GM12865 (cell line): ENCODE measurements at places on chromosomes 2 and 18.

DNA sequence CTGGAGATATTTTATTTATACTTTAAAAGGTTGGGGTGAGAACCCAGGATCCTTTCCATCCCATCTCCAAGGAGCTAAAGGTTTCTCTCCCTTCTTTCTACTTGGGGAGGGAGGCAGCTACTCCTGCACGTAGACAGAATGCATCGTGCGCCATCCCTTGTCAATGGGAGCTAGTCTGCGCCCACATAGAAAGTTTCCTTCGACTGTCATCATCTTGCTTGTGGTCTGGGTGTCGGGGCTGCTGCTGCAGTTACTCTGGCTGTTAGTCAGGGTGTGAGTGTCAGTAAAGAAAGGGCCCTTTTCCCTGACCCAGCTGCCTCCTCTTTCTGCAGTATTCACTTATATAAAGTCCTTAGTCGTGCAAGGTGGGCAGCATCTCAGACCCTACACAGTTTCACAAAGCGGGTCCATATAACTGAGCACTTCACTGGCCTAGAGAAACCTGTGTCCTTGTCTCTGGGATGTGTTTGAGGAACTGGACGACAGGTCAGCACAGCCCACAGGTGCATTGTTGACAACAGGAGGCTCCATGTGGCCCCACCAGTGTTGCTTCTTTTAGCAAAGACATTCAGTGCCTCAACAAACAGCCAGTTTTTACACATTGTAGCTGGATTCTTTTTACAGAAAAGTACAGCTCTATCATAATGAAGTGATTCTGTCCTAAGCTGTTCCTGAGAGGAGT, 22.4 kb downstream of the NPAS2 start:
- no peak for DNase-seq

DNA sequence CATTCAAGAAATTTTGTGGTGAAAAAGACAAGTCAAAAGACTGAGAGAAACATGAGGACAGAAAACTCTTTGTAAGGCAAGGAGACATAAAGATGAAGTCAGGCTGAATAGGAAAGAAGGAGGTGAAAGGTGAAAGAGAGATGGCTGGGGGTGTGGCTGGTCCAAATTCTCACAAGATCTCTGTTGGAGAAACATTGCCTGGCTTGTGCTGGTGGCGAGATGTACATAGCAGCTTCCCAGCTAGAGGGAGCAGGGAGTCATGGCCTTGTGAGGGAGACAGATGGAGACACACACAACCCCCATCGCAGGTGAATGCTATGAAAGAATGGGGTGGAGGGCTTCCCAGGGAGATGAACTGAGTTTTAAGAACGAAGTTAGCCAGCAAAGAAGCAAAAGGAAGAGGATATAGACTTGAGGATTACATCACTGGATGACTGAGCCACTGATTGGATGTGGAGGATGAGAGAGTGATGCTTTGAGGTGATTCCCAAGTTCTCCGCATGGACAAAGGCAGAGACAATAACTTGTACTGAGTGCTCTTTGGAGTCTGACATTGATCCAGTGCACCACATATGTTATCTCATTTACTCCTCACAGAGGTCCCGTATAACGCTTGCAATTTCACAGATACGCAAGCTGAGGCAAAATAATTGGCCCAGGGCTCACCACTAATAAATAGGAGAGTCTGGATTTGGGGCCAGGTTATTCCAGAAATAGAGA, 3.7 kb upstream of the EMX1 start:
- no peak for DNase-seq

GRCh38 chr2:191341436-191341835, 96.2 kb downstream of the MYO1B start:
- DNase-seq, result no peak

GRCh38 chr18:8367217-8367988, 241.8 kb upstream of the RAB12 start:
- DNase-seq, result peak; percentile 7

GRCh38 chr2:134493797-134494196, 225.0 kb downstream of the TMEM163 start:
- DNase-seq, result no peak

DNA sequence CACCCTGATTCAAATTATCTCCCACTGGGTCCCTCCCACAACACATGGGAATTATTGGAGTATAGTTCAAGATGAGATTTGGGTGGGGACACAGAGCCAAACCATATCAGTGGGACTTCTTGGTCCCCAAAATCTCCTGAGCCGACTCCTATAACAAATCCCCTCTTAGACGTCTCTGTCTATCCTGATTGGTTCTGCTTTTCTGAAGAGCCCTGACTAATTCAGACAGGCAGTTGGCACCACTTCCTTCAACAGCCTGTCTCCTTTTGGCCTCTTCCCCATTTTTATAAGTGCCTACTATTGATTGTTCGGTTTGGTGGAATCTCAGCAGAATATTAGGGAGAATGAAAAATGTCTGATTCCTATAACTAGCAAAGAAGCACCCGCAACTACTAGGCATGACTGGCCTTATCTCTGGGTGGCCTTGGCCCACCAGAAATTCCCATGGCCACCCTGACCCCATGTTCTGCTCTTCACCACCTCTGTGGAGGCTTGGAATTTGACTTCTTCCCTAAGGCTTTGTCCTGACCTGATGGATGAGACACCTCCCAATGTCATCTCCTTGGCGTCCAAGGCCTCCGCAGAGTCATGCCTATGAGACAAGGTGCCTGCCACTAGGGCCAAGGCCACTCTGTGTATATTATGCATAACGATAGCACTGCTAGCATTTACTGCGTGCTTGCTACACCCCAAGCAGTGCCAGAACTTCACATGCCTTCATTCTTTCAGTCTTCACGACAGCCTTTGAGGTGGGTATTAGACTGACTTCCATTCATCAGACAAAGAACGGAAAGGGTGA, 218.9 kb upstream of the COPS8 start:
- DNase-seq, result no peak

DNA sequence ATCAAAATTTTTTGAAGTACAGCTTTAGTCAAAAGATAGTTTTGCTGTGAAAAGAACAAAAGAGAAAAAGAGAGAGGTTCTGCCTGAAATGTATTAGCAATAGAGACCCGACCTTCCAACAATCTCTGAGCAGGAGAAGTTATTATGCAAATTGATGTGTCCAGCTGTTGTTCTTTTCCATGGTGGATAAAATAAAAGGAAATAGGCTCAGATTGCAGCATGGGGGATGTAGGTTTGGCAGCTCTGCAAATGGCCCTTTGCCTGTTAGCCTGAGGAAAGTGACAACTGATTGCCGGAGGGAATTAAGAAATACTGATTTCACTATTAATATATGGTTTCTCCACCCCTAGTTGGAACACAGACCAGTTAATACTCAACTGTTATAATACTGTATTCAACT, 1283.2 kb upstream of the NXPH2 start:
- DNase-seq, result no peak

DNA sequence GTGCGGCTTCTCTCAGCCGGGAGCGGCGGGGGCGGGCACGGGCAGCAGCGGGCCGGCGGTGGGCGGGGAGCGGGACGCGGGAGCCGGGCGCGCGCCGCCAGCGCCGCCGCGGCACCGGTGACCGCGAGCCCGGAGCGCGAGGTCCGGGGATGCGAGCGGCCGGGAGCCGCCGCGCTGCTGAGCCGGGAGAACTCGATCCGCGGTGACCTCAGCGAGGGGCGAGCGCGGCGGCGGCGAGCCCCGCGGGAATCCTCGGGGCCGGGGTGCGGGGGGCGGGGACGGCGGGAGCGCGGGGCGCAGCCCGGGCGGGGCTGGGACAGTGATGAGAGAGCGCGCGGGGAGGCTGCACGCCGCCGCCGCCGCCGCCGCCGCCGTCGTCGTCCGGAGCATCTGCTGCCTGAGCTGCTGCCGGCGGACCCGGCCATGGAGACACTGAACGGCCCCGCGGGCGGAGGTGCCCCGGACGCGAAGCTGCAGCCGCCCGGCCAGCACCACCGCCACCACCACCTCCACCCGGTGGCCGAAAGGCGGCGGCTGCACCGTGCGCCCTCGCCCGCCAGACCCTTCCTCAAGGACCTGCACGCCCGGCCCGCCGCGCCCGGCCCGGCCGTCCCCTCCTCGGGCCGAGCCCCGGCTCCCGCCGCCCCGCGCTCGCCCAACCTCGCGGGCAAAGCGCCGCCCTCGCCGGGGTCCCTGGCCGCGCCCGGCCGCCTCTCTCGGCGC, at the start of gene MTCL1:
MTCL1 (plus strand) TSS at position 319 of the 723 bp plus-strand sequence; CDS start at position 424, 105 bp downstream.
- DNase-seq, result peak; percentile 54

DNA sequence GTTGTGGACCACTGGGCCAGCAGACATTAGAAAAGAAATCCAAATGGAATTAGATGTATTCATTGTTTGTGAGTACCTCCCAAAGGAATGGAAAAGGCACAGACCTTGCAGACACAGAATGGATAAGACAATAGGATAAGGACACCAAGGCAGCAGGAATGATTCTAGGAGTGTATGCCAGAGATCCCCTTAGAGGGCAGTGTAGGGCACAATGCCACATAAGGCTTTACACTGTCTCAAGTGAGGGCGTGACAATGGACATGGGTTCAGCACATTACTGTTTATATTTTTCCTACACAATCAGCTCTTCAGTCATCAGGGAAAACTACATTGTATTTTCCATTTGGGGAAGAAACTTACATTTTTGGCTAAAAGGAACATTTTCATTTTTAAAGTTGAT, 250.9 kb downstream of the PTH2R start:
- no peak for DNase-seq

GRCh38 chr18:48540251-48541025, 1.6 kb downstream of the CTIF start:
- DNase-seq, result peak; percentile 57

GRCh38 chr2:60512062-60512622, 41.3 kb downstream of the BCL11A start:
- peak; percentile 32 for DNase-seq

- DNase-seq, result no peak
Measured at GRCh38 chr18:13878857-13879256, 36.5 kb downstream of the MC2R start.

- no peak for DNase-seq
Measured at GRCh38 chr18:57440331-57441070, 5.3 kb downstream of the ONECUT2 start.

- DNase-seq, result no peak
Measured at GRCh38 chr2:181627545-181627944, 29.4 kb downstream of the CERKL start.

DNA sequence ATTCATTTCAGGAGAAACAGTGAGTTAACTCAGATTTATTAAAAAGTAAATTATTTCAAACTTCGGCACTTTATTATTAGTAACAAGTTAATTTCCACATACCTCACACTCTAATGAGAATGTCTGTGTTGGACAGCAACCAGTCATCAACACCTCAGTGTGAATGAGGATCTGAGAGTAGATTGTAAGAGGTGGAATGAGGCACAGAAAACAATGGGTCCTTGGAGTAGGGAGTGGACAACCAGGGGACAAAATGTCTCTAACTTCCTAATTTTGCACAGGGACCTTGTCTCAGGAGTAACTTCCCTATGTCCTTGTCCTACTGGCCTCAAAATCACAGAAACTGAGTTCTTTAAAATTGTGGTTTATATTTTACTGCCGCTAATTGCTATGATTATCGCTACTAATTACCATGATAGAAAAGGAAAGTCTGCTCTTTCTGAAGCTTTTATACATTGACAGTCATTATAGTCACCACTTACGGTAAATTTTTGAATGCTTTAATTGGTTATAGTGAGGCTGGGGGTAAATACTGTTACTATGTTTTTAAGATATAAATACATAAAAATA, 82.2 kb upstream of the LRPPRC start:
- peak; percentile 16 for DNase-seq

DNA sequence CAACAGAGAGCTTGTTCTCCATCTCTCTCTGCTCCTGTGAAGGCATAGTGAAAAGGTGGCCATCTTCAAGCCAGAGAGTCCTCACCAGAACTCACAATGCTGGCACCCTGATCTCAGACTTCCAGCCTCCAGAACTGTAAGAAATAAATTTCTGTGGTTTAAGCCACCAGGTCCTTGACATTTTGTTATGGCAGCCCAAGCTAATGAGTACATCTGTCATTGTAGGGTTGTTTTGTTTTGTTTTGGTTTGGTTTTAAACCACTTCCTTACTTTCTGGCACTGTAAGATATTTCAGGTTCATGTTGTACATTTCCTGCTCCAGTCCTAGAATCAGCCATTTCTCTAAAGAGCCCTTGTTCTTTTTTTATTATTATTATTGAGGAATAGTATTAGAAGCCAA, 171.2 kb downstream of the CPS1 start:
- no peak for DNase-seq

GRCh38 chr2:16251511-16252225, 311.3 kb downstream of the MYCN start:
- no peak for DNase-seq
